ENCODE measurements at places on chromosomes 13 and 19.

GRCh38 chr19:13931391-13932148 is 6.6 kb downstream of the PODNL1 start:
- no peak for DNase-seq

GRCh38 chr19:55553217-55554182 is 8.2 kb upstream of the SBK3 start:
- DNase-seq: no peak

DNA sequence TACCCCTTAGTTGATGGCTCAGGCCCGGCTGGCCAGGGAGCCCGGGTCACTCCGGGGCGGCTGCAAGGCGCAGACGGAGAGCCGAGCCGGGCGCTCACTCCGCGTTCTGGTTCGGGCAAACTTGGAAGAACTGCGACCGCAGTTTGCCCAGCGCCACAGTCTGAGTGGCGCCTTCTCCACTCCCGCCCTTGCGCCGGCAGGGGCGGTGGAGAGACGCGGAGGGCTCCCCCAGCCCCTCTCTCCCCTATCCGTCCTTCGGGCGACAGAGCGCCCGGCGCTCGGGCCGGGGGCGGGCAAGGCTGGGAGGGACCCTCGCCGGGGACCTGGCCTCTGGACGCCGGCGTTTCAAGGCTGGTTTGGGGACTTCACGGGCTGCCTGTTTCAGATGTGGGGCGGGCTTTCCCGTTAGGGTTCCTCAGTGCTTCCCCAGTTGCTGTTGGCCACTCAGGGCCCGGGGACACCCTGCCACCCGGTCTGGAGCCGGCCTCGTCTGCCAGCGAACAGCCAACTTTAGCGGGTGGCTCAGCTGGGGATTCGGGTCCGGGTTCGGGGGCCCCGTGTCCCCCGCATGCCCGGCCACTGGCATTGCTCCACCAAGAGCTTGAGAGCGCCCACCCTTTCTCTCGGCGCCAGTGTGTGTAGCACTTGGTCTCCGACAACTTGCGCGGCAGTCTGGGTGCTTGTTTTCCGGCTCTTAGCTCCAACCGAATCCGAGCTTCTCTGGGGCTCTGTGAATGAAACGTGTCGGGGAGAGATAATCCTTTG is 1.5 kb downstream of the GPC6 start:
- no peak for DNase-seq

GRCh38 chr19:40322271-40322610 is 26.0 kb downstream of the C19orf47 start:
- no peak for DNase-seq

GRCh38 chr13:41627425-41627824 is 170.1 kb downstream of the RGCC start:
- no peak for DNase-seq

DNA sequence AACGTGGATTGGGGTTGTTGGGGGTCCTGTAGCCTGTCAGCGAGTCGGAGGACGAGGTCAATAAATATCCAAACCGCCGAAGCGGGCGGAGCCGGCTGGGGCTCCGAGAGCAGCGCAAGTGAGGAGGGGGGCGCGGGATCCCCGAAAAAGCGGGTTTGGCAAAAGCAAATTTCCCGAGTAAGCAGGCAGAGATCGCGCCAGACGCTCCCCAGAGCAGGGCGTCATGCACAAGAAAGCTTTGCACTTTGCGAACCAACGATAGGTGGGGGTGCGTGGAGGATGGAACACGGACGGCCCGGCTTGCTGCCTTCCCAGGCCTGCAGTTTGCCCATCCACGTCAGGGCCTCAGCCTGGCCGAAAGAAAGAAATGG is 754 bp upstream of the SIX5 start:
- DNase-seq: peak; percentile 55

- no peak for DNase-seq
These were observed 1623.4 kb upstream of the PRR20A start for GRCh38 chr13:55517312-55517711.

DNA sequence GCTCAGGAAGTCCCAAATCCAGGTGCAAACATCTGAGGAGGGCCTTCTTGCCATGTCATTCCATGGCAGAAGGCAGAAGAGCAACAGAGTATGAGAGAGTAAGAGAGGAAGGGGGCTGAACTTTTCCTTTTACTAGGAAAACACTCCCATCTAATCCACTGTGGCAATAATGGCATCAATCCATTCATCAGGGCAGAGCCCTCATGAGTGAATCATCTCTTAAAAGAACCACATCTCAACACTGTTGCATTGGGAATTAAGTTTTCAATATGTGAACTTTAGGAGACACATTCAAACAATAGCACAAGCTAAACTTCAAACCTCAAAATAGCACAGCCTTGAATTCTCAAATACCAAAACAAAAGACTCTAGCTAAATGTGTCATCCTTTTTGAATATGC is 264.5 kb downstream of the KCTD12 start:
- DNase-seq: no peak

GRCh38 chr13:48679941-48680680 is 26.4 kb downstream of the CYSLTR2 start:
- DNase-seq: no peak

DNA sequence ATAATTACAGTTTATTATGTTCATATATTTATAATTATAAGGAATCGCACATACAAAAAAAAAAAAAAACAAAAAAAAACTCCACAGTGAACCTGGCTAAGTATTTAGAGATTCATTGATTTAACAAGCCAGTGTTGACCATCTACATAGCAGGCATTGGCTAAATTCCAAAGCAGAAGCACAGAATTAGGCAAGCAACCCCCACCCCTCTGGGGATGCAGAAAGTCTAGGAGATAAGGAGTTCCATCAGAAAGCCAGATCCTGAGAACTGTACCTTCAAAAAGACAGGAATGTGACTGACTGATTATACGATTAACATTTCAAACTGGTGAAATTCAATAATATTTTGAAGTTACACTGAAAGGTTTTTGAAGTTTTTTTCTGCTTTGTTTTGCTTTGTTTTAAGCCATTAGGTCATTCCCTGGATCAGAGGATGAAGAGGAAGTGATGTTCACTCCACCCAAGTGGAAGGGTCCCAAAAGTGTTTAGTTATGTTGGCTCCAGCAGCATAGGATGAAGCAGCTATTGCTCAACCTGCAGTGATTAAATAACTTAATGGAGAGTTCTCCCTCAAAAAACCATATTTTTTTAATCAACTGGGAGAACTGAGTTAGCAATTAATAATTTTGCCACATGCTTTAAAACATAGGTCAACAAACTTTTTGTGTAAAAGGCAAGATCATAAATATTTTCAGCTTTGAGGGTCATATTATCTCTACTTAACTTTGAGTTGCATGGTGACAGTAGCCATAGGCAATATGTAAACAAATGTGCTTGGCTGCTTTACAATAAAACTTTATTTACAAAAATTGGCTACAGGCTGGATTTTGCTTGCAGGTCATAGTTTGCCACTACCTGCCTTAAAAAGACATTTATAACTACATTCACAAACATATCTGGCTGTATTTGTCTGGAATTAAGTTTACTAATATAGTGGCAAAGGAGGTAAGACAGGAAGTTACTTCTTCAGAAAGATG is 49.6 kb downstream of the DOCK9 start:
- DNase-seq: no peak

DNA sequence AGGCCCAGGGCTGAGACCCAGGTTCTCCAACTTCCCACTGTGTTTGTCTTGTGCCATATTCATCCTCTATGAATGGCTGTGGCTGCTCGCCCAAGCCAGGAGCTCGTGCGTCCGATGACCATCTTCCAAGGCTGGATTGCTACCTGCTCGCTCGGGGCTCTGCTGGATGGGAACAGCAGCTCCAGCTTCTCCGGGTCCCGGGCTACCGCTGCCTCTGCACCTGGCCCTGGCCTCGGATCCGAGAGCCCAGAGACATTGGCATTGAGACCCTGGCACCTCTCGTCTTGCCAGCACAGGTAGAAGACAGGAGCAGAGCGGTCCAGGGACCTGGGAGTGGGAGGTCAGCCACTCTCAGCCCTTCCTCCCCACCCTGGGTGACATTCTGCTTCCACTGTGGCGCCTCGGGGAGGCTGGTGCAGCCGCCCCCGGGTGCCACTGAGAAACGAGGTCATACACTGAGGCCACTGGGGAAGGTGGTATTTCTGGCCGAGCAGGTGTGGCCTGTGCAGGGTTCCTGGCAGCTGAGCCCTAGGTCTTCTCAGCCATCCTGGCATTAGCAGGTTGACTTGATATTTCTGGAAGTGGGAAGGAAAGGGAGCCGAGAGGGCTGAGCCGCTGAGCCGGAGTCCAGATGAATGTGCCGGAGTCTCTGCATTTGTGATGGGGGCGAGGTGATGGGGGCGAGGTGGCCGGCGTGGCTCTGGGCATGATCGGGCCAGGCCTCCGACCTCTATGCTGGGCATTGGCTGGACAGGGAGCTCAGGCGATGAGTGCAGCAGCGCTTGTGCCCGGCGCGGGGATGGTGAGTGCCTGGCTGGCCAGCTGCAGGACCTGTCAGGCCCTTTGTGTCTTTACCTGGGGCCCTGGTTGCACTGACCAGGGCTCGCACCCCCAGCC is 18.6 kb downstream of the NDUFB7 start:
- no peak for DNase-seq

DNA sequence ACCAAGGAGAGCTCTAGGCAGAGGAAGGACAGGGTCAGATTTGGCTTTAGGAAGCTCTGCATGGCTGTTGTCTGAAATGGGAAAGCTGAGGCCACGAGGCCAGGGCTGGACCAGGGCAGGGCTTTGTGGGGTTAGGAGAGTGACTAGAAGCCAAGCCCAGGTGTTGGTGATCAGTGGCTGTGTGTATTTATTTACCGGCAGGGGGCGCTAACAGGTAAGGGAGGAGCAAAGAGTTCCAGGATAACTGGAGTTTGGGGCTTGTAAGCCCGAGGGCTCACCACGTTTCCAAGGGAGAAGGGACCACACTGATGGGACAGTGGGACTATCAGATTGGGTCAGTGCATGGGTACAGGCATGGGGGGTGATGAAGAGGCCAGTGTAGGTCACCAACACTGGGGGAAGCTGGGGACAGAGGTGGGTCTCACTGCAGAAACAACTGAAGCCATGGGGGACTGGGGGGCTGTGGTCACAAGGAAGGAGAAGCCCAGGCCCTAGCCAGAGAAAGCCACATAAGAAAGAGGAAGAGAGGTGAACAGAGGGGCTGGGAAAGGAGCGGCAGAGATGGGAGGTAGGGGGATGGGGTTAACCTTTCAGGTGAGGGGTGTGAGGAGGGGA is 3.9 kb downstream of the TMEM147 start:
- peak; percentile 50 for DNase-seq

DNA sequence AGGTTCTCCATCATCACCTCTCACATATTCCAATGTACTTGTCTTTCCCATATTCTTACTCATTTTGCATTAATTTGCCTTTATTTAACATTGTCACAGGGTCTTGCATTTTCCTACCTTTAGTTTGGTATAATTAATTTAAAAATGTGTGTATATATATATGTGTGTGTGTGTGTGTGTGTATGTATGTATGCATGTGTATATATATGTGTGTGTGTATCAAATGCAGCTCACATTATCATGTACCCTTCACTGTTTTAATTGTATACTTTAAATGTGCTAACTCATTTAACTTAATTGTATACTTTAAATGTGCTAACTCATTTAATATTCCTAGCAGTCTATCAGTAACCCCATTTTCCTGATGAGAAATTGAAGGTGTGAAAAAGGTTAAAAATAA is 104.5 kb downstream of the PCDH9 start:
- no peak for DNase-seq

GRCh38 chr13:50224534-50224933 is 209.3 kb downstream of the KCNRG start:
- peak; percentile 22 for DNase-seq

DNA sequence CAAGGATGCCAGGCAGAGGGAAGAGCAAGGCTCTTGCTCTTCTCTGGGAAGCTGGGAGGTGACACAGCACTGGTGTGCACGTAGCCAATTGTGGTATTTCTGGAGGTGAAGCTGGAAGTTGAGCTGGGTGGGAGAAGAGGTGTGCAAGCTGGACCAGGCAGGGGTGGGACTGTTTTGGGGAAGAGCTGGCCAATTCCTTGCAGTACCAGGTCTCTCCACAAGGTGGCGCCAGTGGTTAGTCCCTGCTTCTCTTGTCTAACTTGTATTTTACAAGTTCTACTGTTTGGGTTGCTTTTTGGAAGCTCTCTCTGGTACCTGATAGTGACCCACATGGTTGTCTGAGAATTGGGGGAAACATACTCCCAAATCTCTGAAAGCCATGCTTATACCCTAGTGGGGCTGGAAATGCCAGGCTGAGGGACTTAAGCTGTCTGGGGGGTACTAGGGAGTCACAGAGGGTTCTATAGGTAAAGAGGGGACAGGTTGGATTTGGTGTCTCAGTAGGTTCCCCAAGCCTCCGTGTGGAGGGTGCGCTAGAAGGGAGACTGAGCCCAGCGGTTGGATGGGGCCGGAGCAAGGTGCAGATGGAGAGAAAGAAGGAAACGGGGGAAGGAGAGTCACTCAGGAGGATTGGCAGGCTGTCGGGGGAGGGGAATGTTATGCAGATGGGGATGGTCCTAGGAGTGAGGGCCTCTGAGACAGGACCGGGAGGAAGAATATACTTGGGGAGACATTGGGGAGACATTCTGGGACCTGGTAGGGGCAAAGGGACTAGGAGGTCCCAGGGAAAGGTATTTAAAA is 3.0 kb downstream of the HPN start:
- DNase-seq: peak; percentile 58

GRCh38 chr13:39528661-39528980 is 74.4 kb downstream of the LHFPL6 start:
- no peak for DNase-seq

DNA sequence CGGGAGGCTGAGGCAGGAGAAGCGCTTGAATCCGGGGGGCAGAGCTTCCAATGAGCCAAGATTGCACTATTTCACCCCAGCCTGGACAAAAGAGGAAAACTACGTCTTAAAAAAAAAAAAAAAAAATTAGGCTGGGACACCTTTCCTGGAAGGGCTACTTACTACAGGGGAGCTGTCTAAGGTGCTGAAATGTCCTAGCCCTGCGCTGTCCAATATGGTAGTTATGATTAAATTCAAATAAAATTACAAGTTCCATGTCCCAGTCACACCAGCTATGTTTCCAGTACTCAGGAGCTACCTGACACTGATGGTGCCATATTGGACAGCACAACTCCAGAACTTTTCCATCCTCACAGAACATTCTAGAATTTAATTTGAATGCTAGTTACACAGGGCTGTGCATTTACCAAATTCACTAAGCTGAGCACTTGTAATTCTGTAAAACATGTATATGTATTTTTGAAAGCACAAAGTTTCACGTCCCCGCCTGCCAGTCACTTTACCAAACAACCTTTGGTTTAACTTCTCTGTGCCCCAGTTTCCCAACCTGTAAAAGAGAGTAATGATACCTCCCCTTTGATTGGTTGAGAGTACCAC is 9.2 kb upstream of the ZSCAN22 start:
- DNase-seq: no peak

GRCh38 chr19:33443638-33444561 is 70.4 kb downstream of the CEBPG start:
- DNase-seq: no peak

DNA sequence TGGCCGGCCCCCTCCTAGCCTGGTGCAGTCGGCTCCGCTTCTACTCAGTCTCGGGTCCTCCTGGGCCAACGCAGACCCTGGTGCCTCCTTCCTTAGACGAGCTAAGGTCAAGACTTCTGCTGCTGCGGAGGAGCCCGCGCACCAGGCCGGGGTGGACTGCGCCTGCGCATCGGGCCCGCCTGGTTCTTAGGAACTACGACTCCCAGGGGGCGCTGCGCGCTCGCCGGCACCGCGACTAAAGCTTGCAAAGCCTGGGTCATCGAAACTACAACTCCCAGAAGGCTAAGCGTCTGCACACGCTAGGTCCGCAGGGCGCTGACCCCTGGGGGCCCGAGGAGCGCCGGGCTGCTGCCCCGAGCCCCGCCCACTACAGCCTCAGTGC is at the start of gene ZNF835:
TSS of gene ZNF835 (minus strand) at position 145 of the 382 bp plus-strand sequence. CDS start 6,559 bp downstream, outside the sequence.
- peak; percentile 85 for DNase-seq

GRCh38 chr13:68057836-68058235 is 827.7 kb upstream of the PCDH9 start:
- DNase-seq: no peak

GRCh38 chr19:40216777-40217026 is 1.5 kb downstream of the TTC9B start:
- DNase-seq: peak; percentile 40

All from stimulated activated CD4-positive, alpha-beta T cell treated with anti-CD3 and anti-CD28 coated beads, Interleukin-1b, Interleukin-23, amount 100 ng/mL, for 48 hours (primary cell).